ENCODE measurements at places on chromosomes 3 and 15.

- no peak for DNase-seq
Observed at GRCh38 chr3:197168606-197169005, 129.8 kb downstream of the DLG1 start.

DNA sequence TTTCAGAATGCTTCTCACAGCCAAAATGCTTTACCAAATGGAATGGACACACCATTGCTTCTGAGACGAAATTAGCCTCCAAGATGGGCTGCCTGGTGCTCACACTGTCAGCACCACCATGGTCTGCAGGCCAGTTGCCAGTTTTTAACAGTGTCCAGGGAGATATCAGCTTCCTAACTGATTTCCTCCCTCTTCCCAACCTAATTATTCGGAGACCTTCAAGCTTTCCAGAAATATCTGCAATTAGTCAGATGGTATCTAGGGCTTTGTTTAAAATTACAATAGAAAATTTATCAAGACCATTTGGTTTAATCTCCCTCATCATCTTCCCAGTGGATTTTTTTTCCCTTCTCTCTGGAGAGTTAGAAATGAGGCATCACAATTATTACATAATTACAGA is 287.5 kb downstream of the ZPLD1 start:
- DNase-seq, result no peak

DNA sequence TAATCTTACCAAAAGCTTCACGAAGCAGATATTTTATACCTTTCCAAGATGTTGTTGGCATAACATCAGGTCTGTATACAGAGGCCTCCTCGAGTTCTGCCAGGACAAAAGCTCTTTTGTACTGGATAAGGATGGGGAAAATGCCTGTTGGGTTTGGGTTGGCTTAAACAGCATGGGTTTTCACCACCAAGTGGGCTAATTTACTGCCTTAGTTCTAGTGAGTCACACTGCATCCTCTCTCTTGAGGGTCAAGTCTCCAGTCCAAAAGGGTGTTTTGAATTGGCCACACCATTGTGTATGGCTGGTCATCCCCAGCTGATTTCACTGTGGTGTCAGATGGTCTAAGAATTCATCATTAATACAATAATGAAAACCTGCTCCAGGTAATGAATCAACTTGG is 26.1 kb upstream of the BHLHE40 start:
- no peak for DNase-seq

DNA sequence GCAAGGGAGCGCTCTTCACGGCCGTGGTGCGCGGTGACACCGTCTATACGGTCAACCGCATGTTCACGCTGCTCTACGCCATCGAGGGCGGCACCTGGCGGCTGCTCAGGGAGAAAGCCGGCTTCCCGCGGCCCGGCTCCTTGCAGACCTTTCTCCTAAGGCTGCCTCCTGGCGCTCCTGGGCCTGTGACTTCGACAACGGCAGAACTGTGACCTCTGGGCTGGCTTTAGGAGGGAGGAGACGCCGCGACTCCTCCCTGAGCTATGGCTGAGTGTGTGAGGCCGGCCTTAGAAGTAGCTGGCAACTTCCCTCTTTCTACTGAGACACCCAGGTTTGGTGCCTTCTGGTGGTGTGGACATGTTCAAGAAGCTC is 1.4 kb downstream of the KBTBD13 start:
- DNase-seq, result no peak

- no peak for DNase-seq
Observed at GRCh38 chr3:127214975-127215374, 22.0 kb downstream of the PRR23E start.

- DNase-seq, result no peak
Observed at GRCh38 chr3:108006077-108006771, 84.6 kb downstream of the CD47 start.

DNA sequence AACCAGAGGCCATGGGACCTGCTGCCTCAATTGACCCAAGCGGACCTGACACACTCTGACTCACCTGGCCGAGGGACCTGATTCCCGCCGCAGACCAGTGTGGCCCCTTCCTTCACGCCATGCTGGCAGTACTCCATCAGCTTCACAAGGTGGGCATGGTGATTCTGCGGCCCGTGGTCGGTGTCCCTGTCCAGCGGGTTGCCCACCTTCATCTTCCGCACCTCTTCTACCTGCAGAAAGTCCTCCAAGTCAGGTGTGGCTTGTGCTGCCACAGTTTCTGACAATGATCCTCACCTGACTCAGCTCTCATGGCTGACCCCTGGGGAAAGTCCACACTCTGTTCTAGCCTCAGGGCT is 25.9 kb upstream of the SLC41A3 start:
- no peak for DNase-seq

DNA sequence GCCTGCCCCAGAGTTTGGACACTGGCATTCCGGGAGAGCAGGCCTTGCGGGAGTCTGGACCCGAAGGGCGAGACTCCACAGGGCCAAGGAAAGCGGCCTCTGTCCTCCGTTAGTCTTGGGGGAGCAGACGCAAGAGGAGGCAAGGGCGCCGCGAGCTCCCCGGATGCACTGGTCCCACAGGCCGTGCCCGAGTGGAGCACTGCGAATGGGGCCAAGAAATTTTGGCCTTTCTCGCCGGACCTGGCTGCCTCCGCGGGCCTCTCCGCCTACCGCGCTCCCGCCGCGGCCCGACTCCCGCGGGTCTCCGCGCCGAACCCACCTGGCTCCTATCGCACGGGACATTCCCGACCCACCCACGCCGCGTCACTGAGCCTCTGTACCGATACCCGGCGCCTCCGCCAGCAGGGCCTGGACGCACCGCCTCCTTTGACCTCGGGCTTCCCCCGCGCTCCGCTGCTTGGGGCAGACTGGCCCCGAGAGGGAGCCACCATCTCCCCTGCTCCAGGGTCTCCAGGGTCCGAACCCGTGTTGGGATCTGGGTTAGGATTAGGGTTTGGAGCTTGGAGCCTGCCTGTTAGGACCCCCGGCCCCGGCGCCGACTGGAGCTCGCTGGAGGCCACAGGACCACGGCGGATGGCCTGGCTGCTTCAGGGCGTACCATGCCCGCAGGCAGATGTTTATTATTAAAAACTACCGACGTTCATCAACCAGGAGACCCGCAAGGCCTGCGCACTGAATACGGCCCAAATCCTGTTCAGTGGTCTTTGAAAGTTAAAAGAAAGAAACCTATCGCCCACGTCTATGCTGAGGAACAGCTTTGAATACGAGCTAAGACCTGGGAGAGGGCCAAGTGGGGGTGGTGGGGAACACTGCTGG is 11.7 kb downstream of the SHOX2 start:
- no peak for DNase-seq

DNA sequence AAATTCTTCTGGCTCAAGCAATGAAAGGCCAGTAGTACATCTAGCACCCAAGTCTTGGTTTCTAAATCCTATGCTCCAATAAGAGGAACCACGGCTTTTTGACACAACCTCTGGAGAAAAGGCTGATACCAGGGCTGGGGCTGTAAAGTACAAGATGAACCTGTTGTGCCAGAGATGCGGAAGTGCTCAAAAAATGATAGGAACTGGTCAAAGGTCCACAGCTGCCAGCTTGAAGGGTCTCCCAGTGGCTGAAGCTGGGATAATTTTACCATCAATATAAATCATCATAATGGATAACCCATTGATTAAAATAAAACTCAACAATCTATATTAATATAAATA is 558 bp upstream of the NCEH1 start:
- DNase-seq, result no peak

- DNase-seq, result no peak
Observed at GRCh38 chr3:193620650-193621049, 27.6 kb downstream of the OPA1 start.

DNA sequence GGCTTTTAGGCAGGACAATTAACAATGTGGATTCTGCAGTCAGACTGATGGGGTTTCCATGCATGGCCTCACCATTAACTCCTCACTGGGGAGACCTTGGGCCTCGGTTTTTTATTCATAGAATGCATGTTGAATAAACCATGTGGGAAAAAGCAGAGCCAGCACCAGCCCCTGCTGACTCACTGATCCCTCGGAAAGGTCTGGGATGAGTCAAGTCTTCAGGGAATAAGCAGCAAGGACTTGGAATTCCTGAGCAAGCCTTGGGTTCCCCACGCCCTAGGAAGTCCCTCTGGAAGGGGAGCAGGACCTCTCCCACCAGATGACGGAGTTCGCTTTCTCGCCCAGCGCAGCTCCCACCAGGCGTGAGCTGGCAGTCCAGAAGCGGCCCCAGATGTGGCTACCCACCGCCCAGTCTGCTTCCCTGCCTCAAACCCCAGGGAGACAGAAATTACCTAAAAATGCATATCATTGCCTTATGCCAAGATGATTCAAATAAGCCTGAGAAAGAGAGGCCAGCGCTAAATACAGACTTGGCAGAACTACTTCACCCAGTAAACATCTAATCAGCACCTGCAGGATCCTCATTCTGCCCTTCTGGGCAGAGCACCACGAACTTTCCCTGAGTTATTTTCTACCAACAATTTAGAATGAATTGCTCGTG is 45.4 kb downstream of the BTD start:
- no peak for DNase-seq

DNA sequence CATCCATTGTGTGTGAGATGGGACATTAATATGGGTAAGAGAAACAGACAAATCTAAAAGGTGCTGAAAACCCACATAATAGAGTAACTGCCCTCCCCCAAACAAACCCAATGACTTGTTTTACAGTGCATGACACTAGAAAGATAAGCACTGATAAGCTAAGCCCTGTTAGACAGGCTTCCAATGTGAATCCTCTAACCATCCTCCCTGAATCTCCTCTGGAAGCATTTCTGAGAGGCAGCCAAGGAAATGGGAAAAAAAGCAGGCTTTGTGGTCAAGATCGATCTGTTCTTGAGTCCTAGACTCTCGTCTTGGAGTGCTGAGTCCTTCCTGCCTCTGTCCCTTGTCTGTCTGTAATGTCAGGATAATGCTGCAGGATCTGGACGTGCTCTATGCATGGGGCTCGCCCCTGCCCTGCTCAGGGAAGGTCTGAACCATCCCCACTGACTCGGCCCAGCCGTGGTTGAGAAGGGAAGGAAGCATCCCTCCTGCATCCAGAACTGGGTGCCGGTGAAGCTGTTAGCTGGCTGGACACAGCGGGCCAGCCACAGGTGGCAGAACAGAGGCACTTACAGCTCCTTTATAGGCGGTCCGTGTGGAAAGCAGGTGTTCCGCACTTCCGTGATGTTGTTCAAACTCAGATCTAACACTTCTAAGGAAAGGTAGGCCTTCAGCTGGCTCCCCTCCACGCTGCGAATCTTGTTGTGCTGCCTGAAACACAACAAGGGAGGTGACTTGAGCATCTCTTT is 84.1 kb downstream of the LRIG1 start:
- DNase-seq, result no peak

DNA sequence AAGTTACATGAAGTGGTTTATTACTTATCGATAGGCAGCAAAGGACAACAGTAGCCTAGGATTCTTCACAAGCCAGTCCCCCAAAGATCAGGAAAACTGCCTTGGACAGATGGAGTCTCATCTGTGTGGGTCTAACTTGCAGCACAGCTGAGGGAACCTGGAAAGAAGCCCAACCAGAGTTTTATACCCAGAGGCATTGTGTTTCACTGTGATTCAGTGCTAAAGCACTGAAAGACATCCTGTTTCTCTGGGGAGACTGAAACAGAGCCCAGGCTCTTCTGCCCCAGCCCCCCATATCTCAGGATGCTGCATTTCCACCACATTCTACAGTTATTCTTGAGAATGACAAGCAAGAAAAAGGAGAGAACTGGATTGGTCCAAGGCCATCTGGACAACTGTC is 48.2 kb upstream of the PYDC2 start:
- DNase-seq, result no peak

- no peak for DNase-seq
Observed at GRCh38 chr3:99980606-99981005, 133.7 kb downstream of the FILIP1L start.

GRCh38 chr15:39135989-39136388 is 444.9 kb upstream of the THBS1 start:
- DNase-seq, result no peak

GRCh38 chr3:21446027-21446426 is 305.0 kb downstream of the ZNF385D start:
- DNase-seq, result no peak

- DNase-seq, result no peak
Observed at GRCh38 chr3:33544126-33544525, 103.9 kb upstream of the UBP1 start.

DNA sequence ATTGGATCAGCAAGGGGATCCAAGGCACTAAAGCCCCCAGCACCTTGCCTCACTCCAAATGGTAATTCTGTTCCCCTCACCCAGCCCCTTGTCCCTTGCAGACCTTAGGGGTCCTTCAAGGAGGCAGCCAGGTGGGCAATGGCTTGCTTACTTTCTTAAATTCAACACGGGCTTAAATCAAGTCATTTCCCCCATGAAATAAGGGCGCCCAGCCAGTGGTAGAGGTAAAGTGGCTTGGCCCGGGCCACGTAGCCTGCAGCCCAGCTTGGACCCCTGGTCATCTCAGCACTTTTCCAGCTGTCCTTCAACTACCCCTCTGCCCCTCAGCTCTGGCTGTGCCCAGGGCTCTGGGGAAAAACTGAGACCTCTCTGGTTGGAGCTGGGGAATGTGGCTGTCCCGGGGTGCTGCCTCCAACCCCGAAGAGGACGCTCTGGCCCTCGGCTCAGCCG is 1.2 kb downstream of the PSTPIP1 start:
- DNase-seq, result no peak

- DNase-seq, result no peak
Observed at GRCh38 chr3:34053626-34054025, 255.2 kb downstream of the PDCD6IP start.

- no peak for DNase-seq
Observed at GRCh38 chr3:71421475-71421819, 162.1 kb downstream of the FOXP1 start.

GRCh38 chr3:110027446-110028080 is 690.2 kb upstream of the DPPA4 start:
- DNase-seq, result no peak

- DNase-seq, result no peak
Observed at GRCh38 chr3:169243579-169243978, 419.9 kb downstream of the MECOM start.

DNA sequence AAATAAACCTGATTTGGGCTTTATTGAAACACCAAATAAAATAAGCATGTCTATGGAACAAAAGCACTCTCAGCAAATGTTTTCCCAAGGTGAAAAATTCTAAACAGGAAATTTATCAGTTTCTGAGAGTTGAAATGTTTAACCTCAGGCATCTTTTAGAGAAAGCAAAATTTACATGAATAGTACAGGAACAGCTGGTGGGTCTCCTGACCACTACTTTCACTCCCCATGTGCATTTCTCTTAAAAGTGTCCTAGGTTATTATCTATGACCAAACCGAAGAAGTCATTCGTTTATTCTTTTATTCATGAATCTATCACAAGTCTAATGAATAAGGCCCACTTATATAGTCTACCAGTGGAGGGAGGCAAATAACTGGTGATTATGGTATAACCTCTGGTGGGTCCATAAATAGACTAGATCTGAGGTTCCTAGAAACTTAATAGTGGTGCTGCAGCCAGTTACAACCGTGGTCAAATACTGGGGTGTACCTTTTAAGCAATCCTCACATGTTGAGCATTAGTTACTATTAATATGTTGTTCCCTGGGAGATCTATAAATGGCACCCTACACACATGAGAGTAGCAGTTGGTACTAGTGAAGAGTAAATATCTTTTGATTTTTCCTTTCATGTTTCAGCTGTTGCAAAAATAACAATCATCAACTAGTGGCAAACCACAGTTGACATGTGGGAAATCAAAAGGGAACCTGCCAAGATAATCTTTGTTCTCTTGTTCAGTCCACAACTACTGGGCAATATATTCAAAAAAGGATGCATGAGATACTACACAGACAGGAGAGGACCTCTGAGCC is 169.3 kb upstream of the STAC start:
- no peak for DNase-seq
